ENCODE measurements at places on chromosomes 2 and 18.

DNA sequence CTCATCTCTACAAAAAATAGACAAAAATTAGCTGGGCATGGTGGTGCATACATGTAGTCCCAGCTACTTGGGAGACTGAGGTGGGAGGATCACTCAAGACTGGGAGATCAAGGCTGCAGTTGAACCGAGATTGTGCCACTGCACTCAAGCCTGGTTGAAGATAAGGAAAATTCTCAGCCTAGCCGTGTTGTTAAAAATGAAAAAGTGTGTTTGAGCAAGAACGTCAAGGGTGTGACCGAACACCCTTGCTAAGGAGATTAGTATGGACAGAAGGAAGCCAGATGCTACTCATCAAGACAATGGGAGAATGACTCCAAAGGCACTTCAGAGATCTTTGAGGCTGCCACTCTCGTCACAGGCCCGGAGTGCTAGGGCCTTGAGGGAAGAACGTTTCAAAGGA, 70.0 kb upstream of the NDUFV2 start:
- DNase-seq, result no peak

GRCh38 chr18:22485808-22486244, 68.1 kb upstream of the CTAGE1 start:
- no peak for DNase-seq

DNA sequence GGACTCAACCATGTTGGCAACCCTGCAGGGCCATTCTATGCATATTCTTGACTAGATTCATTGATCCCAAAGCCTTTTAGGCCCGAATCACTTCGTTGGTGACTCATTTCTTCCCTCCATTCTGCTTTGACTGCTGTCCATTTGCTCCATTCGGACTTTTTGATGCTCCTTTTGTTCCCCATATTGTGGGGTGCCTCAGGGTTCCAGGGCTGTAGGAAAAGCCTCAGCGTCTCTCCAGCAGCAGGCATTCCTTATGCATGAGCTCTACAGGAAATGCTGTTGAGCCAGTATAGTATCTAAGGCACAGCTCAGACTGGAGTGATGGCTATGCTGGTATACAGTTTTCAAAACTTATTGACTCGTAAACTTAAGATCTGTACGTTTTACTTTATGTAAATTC, 292.6 kb downstream of the PRKCE start:
- DNase-seq, result no peak

DNA sequence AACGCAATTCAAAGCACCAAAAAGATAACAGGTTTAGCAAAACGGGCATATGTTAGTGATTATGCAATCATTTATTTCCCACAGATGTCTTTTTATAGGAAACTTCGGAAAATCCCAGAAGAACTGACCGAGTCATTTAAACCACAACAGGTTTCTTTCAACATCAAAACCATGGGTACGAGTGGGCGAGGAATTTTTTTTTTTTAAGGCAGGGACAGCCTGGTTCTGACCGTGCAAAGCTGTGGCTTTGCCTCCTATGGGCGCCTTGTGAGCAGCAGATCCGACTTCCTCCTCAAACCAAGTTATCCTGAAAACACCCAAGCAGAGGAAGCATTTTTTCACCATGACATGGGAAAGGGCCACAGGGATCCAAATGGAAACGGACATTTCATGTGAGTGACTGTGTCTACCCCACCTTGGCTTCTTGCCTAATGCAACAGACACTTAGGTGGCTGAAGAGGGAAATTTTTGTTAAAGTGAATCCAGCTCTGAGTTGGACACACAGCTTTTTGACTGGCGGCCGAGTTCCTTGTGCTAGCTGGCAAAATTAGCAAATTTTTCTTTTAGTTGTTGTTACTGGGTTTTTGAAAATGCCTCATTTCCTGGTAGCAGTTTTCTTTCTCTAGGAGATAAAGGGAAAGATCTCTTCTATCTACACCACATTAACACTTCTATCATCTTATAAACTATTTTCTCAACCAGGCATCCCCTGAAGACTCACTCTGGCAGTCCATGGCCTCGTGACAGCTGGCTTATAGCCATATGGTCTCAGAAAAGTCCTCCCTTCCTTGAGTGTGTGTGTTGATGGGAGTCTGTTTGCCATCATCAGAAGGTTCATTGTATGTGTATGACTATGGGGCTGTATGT, 487.4 kb upstream of the ZEB2 start:
- DNase-seq, result no peak

GRCh38 chr2:221708902-221709301, 136.8 kb upstream of the EPHA4 start:
- no peak for DNase-seq

- no peak for DNase-seq
These were observed 183.9 kb downstream of the NBAS start for GRCh38 chr2:15377202-15377601.
